Stimulated activated CD4-positive, alpha-beta T cell treated with anti-CD3 and anti-CD28 coated beads, Interleukin-2, amount 100 ng/mL, for 24 hours (primary cell): ENCODE measurements at places on chromosomes 1 and 21.

DNA sequence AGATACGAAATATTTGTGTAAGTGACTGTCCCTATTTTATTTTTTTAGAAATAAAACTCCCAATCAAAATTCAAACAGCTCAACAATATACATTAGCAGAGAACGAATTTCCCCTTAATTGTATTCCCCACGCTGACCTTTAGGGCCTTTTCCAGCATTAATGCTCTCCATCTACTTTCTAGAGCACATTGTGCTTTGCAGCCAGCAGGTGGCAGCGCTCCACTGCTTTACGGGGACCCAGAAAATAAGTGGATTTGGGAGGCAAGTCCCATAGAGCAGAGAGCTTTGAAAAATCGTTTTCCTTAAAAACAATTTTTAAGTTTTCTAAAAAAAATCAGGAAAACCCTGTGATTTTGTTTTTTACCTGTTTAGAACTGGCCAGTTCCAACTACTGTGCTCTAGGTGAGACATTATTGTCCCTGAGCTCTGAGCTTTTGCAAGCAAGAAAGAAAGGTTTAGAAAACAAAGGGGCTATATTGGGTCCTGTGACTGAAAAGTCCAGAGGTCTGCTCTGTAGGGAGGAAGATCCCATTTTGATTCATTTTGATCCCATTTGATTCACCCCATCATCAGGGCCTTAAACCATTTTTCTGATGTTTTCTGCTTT is 144.4 kb upstream of the ZNF644 start:
- DNase-seq = peak; percentile 35

- no peak for DNase-seq
These were observed 16.5 kb downstream of the PLA2G2D start for GRCh38 chr1:20102875-20103274.

DNA sequence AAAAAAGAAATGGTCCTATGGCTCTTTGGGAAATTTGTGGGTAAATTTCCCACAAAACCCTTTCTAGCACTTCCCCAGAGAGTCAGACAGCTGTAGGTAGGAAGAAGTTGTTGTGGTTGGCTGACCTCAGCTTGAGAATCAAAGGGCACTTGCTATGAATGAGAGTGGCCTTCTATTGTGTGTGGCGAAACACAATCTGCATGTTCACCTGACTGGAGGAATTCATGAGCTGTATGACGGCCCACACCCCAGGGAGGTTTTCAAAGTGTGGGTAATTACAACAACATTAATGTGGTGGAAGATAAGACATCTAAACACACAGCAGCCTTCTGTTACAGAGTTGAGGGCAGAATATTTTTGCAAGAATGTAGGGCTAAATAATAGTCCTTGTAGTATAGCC is 38.8 kb downstream of the NGF start:
- no peak for DNase-seq

- DNase-seq = no peak
These were observed 213.0 kb upstream of the CACYBP start for GRCh38 chr1:174786760-174787159.

- no peak for DNase-seq
These were observed 131.1 kb upstream of the WNT4 start for GRCh38 chr1:22273686-22274681.

- DNase-seq = no peak
These were observed 219.4 kb downstream of the SLC35F3 start for GRCh38 chr1:234123867-234124266.

DNA sequence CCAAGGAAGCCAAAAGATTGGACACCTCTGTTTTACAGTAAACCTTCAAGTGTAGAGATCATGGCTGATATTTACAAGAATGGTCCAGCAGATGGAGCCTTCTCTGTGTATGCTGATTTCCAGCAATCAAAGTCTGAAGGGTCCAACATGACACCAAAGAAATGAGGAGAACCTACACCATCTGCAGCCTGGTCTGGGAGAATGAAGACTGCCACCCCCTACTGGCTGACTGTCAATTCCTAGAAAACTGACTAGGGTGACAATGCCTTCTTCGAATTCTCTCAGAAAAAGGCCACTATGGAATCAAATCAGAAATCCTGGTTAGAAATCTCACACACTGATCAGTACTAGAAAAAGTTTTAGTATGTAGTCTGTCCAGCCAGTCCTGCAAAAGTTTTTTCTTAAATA is 83.3 kb downstream of the CDC42BPA start:
- DNase-seq = no peak

DNA sequence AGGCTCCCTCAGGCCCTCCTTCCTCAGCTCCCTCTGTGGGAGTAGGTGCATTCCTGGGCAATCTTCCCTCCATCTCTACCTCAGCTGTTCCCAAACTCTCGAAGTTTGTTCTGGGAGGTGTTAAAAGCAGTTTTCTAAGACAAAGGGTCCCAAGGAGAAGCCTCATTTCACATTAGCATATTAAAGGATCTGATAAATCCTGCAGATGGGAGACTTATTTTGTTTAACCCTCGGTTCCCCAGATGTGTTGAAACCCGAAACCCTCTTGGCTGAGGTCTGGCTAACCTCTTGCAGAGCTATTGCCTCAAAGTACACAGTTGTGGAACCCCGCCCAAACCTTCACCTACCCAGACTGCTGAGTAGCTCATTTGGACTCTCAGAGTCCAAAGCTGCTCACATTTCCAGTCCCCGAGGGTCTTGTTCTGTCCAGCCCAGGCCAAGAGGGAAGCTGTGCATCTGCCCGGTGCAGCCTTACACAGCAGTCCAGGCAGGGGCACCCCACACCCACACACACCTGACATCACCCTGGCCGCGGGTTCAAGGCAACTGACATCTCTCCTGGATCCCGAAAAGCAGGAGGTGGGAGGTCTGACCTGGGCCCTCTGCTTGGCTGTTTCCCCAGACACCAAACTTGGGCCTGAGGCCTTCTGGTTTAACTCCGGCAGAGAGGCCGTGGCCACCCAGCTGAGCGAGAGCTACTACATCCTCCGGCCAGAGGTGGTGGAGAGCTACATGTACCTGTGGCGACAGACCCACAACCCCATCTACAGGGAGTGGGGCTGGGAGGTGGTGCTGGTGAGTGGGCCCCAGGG is 19.5 kb upstream of the SELENON start:
- no peak for DNase-seq

DNA sequence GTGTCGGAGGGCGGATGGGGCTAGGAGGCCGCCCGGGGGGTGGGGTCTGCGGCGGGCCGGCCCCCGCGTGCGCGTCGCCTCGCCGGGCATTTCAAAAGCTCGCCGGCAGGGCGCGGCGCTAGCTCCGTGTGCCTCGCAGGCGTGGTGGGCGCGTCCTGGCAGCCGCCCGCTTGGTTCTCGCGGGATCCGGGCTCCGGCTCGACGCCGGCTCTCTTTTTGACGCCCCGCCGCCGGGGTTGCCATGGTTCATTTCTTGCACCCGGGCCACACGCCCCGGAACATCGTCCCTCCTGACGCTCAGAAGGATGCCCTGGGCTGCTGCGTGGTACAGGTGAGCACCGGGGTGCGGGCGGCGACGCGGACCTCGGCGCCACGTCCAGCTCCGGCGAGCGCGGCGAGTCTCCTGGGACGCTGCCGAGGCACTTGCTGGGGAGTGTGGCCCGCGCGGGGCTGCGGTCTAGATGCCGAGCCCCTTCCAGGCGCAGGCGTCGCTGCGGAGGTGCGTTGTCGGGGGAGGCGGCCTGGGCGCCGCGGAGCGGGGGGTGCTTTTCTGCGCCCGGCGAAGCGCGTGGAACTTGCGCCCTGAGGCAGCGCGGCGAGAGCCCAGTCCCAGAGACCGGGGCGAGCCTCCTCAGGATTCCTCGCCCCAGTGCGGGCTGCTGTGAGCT is at the start of gene ZYG11A:
ZYG11A (plus strand) TSS at position 118 of the 668 bp plus-strand sequence; CDS start at position 242, 124 bp downstream.
- DNase-seq = peak; percentile 70

DNA sequence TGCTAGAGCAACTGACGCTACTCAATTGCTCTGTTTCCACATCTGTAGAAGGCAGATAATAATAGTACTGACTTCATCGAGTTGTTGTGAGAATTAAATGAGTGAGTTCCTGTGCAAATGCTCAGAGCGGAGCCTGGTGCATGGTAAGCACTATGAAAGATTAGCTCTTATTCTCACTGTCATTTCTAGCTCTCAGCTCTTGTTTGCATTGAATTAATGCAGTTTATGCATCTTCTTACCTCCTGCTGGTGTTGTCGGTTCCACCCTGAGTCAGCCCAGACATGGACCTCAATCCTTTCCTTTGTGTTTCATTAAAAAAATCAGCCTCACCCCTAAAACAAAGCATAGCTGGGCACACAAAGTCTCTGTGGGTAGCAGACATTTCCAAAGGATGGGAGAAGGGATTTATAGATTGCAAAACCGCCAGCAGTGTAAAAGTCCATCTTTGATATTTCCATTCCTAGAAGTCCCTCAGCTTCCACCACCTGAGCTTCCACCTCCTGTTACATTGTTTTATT is 254.4 kb upstream of the CSF3R start:
- DNase-seq = no peak

- DNase-seq = no peak
These were observed 45.7 kb upstream of the TSPAN2 start for GRCh38 chr1:115134850-115135480.

GRCh38 chr21:46374761-46375389 is 50.9 kb downstream of the PCNT start:
- no peak for DNase-seq

- DNase-seq = no peak
These were observed 31.0 kb upstream of the IFI16 start for GRCh38 chr1:158978730-158979129.
